ENCODE measurements at places on chromosomes 4 and X.

- DNase-seq: no peak
Observed at GRCh38 chr4:139420652-139421051, 33.3 kb upstream of the RAB33B start.

- DNase-seq: no peak
Observed at GRCh38 chr4:149279776-149280175, 535.9 kb downstream of the IQCM start.

- no peak for DNase-seq
Observed at GRCh38 chr4:139655116-139655515, 10.5 kb upstream of the MGST2 start.

- DNase-seq: no peak
Observed at GRCh38 chr4:186081202-186081807, 12.3 kb downstream of the TLR3 start.

DNA sequence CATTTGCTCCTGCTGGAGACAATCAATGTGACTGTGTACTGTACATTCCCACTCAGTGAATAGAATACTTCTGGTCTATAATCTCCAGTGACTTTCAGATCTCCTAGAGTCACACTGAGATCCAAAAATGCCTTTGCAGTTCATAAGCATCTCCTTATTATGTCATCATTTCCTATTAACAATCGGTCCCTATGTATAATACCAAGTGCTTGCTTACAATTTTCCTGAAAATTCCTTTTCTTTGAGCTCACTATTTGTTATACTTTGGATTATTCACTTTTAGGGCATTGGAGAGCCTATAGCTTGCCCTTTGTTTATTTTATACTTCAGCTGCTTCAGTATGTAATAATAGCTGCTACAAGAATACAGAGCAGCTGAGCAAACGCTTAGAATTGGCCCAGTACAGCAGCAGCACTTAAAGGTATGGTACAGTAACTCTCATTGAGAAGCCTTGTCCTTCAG is 313.0 kb downstream of the DCTD start:
- no peak for DNase-seq

DNA sequence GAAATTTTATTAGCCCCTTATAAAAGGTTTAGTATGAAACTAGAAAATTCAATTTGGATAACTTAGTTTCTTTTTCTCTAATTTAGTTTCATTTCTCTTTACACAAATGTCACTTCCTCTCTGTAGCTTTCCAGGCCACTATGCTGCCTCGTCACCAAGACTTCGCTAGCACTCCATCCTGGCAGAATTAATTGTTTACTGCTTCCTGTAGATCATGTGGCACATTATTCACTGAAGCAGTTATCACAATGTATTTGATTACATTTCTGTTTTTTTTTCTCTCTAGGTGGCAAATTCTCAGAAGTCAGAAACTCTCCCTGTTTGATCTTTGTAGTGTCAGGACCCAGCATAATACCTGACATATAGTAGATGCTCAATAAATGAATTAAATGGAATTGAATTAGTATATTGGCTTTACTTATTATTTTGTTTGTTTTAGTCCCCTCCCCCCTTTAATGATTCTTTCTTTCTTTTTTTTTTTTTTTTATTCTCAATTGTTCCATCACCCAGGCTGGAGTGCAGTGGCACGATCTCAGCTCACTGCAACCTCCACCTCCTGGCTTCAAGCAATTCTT is 9.3 kb upstream of the SAT1 start:
- DNase-seq: no peak
